ENCODE measurements at places on chromosomes 3 and 15. TPM values are rescaled to one million over a fixed set of nuclear protein-coding genes. Genes with fewer than 3 reads are reported as not detected.

ZNF502 gene
- 2.2 TPM for total RNA-seq

KIF7 gene
- 0.05 TPM for total RNA-seq

CXCR6 gene
- 4.4 TPM for total RNA-seq

NUTM1 gene
- total RNA-seq: not detected

GOLGA8G gene
- total RNA-seq: not detected

C2CD4A gene
- 0.65 TPM for total RNA-seq

ETV5 gene
- 0.70 TPM for total RNA-seq

SKOR1 gene
- total RNA-seq: 2.7 TPM

CSTA gene
- 2.2 TPM for total RNA-seq

TLR9 gene
- not detected for total RNA-seq

RBP2 gene
- total RNA-seq: not detected

CLRN1 gene
- not detected for total RNA-seq

FAM227B gene
- 5.7 TPM for total RNA-seq

ASTE1 gene
- total RNA-seq: 24.3 TPM

MST1R gene
- total RNA-seq: 0.63 TPM

ARL6 gene
- 2.2 TPM for total RNA-seq

NANOGP8 gene
- total RNA-seq: not detected

CILP gene
- 0.26 TPM for total RNA-seq

EPHA3 gene
- total RNA-seq: not detected

ANKRD34C gene
- not detected for total RNA-seq

NEK11 gene
- 6.4 TPM for total RNA-seq

WDR72 gene
- total RNA-seq: not detected

ADCY5 gene
- not detected for total RNA-seq

FGD5 gene
- total RNA-seq: not detected

ROBO2 gene
- total RNA-seq: not detected

KNL1 gene
- total RNA-seq: 0.77 TPM

VEPH1 gene
- 3.9 TPM for total RNA-seq

LNP1 gene
- 0.70 TPM for total RNA-seq

GRAMD2A gene
- total RNA-seq: not detected

EAF2 gene
- total RNA-seq: 5.5 TPM

AGBL1 gene
- total RNA-seq: not detected

MYZAP gene
- 0.15 TPM for total RNA-seq

PATL2 gene
- 26.7 TPM for total RNA-seq

TMEM40 gene
- total RNA-seq: 2.8 TPM

REC114 gene
- not detected for total RNA-seq

TRPC1 gene
- total RNA-seq: 3.3 TPM

ACOX2 gene
- total RNA-seq: not detected

TP63 gene
- 0.45 TPM for total RNA-seq

DPH6 gene
- 13.6 TPM for total RNA-seq

NCEH1 gene
- total RNA-seq: 1.0 TPM

RCN2 gene
- total RNA-seq: 17.1 TPM

ACP3 gene
- total RNA-seq: 0.34 TPM

FBXL22 gene
- 1.1 TPM for total RNA-seq

NR2E3 gene
- total RNA-seq: not detected

CHDH gene
- 0.50 TPM for total RNA-seq

AHSG gene
- not detected for total RNA-seq

SLC38A3 gene
- not detected for total RNA-seq

PIERCE2 gene
- total RNA-seq: 0.97 TPM

UQCC5 gene
- total RNA-seq: 4.9 TPM

VWA5B2 gene
- not detected for total RNA-seq

CAND2 gene
- 1.6 TPM for total RNA-seq

CMTM6 gene
- 99.3 TPM for total RNA-seq

DUT gene
- total RNA-seq: 70.1 TPM

TUBGCP5 gene
- total RNA-seq: 22.3 TPM

C3orf22 gene
- total RNA-seq: not detected

MKRN3 gene
- 0.86 TPM for total RNA-seq

DAZL gene
- not detected for total RNA-seq
